Smooth muscle cell of the brain vasculature (primary cell): ENCODE measurements at places on chromosomes 1 and 21.

- peak; percentile 31 for DNase-seq
These were observed 65.8 kb downstream of the AK5 start for GRCh38 chr1:77347646-77348045.

DNA sequence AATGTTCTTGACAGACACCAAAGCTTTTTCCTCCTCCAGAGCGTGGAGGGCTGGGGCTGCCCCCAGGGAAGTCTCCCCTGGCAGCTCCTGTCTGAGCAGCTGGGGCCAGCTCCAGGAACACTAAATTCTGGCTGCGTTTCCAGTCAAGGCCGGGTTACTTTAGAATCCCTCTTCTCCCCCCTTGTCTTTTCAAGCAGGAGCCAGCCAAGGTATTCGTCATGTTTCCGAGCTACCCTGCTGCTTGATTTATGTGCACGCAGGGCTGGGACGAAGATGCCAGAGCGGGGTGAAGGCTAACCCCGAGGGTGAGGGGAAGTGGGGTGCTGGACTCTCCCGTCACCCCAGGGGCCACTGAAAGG is 68.1 kb upstream of the ANGPTL1 start:
- DNase-seq = no peak

DNA sequence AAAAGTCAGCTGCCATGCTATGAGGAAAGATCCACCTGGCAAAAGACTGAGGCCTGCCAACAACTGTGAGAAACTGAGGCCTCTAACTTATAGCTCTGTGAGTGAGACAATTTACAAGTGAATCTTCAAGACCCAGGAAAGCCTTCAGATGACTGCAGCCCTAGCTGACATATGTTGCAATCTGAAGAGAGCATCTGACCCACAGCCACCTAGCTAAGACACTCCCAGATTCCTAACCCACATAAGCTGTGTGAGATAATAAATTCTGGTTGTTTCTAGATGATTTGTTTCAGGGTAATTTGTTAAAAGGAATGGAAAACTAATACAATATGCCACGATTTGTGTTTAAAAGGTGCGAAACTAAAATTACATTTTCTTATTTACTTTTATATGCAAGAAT is 55.1 kb downstream of the HFM1 start:
- no peak for DNase-seq

GRCh38 chr1:204292740-204293139 is 67.0 kb downstream of the PLEKHA6 start:
- DNase-seq = no peak

- peak; percentile 58 for DNase-seq
These were observed 25.7 kb downstream of the PRMT2 start for GRCh38 chr21:46661211-46661625.

DNA sequence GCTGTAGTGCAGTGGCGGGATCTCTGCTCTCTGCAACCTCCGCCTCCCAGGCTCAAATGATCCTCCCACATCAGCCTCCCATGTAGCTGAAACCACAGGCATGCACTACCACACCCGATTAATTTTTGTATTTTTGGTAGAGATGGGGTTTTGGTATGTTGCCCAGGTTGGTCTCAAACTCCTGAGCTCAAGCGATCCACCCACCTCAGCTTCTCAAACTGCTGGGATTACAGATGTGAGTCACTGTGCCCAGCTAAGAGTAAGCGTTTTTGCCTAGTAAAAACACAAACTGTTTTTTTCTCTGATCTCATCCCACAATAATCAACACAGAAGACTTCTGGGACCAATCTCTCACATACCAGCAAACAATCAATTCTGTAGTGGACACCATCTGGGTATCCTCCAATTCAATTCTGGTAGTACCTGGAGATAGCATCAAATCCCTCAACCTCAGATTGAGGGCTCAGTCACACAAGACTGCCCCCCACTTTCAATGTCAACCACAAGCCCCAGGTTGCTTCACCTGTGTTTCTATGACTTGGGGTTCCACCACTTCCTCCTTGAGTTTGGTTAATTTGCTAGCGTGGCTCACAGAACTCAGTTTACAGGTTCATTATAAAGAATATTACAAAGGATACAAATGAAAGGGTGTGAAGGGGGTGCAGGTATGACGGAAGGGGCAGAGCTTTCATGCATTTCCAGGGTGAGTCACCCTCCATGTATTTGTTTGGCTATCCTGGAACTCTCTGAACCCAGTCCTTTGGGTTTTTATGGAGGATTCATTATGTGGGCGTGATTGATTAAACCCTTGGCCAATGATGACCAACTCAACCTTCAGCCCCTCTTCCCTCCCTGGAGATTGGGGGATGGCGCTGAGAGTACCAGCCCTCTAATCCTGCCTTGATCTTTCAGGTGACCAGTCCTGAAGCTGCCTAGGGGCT is 40.0 kb upstream of the RHOU start:
- no peak for DNase-seq

DNA sequence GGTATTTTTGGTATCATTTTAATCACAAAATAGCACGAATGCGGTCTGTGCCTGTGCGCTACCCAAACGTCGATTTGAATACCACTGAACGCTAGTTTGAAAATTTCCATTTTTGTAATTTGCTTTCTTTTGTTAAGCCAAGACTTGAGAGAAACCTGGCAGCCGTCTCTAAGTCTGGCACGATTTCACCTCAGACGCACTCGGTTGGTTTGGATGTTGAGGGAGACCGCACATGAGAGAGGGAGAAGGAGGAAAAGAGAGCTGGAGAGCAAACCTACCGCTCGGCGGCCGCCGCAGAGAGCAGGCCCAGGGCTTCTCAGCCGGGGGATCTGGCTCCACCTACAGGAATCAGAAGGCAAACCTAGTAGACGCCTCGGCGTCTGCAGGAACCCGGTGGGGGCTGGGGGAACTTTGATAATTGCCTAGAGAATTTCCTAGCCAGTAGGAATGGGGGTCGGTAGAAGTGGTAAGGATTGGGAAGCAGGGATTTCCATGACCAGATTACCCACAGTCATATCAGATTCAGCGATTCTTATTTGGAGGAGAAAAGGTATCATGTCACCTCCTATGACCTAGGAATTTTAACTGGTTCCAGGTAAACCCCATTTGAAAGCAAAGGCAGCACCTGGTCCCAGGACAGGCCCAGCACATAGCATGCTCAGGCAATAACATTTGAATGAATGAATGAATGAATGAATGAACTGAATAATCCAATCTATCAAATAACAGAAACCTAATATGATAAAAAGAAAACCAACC is 83.2 kb downstream of the TM2D1 start:
- peak; percentile 7 for DNase-seq

- DNase-seq = no peak
These were observed 19.8 kb downstream of the PLA2G2D start for GRCh38 chr1:20099533-20099932.

DNA sequence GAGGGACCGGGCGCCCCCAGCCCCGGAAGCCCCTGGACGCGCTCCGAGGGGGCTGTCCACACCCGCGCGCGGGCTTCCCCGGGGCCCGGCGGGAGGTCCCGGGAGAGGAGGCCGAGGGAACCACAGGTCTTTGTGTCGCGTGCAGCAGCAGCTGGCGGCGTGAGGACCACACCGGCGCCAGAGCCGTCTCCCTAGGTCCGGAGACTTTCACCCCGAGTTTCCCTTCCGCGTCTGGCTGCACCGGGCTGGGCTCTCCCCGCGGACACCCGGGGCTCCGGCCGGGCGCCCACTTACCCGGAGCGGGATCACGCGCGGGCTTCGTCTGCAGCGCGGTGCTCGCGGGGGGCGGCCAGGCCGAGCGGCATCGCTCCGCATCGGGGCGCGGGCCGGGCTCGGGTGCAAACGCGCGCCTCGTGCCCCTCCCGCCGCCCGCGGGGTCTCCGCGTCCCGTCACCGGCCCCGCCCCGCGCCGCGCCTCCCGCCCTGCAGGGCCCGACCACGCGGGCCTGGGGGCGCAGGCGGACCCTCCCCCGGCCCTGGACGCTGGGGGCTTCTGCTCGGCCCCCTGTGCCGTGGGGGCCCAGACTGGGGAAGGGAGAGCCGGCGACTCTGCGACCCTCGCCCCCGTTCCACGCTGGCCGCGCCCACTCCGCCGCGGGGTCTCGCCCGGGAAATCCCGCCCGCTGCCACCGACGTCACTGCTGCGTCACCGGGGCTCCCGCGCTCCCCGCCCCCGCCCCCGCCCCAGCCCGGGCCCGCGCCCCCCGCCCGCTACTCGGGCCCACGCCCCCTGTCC is at the start of gene GNG4:
GNG4 (minus strand) TSS at position 417 of the 796 bp plus-strand sequence. CDS start 65,946 bp downstream, outside the sequence.
- DNase-seq = no peak

GRCh38 chr1:178501705-178502329 is 5.1 kb upstream of the CLEC20A start:
- peak; percentile 40 for DNase-seq

DNA sequence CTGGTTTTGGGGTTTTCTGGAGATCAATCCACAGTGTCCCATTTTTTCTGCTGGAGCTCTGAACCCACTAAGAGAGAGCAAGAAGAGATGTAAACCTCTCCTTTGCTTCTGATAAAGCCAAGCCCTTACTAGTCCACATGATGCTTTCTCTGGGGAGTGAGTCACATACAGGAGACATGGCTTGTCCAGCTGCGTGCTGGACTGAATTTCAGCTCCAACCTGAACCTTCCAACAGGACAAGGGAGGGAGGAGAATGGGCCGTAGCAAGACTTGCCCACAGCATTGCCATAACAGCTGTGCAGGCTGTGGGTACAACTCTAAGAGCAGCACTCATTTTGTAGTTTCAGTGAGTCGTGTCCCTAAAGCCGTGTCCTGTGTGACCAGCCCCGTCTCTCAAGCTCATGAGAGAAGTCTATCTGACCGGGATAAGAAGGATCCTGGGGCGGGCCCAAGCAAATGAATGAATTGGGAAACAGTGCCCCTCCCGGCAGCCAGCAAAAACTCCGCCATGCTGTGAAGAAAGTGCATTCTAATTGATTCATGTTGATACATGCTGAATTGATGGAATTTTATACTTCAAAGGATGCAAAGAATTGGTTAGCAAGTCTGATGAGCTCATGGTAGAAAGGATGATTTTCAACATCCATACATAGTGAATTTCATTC is 195.2 kb downstream of the GABPA start:
- DNase-seq = no peak

DNA sequence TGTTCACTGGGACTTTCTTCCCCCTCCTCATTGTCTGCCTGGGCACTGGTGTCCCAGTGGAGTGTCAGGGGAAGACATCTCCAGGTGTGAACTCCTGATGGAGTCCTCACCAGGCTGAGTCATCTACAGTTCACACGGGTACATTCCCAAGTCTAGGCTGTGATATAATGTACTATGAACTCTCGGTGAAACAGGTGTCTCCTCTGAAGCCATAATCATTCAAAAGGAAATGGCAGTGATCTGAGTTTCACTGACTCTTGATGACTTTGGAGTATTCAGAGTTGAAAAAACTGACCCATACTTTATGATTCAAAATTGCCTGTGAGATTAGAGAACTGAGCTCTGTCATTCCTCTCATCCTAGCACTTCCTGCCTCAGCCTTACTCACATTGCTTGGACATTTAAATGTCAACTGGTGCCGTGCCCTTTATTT is 9.1 kb downstream of the LAMC2 start:
- no peak for DNase-seq

DNA sequence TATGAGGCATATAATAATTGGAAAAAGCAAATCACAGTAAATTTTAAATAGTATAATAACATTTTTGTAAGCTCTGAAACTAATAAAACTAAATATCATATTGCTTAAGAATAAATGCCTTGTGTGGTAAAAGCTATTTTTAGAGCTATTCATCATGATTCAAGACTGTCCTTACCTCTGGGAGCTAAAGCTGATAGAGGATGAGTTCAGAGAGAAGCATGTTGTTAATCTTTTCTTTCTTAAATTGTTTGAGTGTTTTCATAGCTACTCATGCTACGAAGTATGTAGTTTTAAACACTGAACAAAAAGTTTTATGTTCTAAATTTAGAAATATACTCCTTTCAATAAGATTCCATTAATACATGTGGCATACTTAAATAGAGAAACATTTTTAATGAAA is 30.5 kb downstream of the IFI16 start:
- no peak for DNase-seq

DNA sequence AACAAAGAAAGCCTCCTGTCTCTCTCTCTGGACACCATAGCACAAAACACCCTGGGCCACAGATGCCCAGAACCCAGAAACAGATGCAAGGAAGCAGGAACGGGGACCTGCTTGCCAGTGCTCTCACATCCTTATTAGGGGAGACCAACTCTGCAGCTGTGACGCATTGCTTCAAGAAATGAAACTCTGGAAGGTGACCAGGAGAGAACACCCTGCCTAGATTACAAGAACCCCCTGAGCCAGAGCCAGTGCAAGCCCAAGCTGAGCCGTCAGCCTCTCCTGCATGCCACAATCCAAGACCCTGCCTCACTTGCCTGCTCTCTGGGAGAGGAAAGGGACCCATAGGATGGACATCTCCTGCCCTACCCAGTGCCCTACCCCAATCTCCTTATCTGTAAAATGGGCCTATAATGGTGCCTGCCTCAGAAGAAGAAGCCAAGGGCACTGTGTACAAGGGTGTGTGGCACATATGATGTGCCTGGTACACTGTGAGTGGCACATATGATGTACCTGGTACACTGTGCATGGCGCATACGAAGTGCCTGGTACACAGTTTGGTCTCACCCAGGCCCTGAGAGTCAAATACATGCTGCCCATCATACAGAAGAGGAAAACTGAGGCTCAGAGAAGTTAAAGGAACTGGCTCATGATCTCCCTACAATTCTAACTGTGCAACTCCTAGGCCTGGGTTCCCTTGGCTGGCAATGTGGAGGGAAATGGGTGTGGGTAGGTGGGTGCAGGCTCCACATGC is 16.8 kb upstream of the FAM131C start:
- DNase-seq = no peak

- DNase-seq = no peak
These were observed 90.7 kb downstream of the XCL2 start for GRCh38 chr1:168453056-168453455.

GRCh38 chr21:27154451-27155129 is 187.7 kb upstream of the ADAMTS5 start:
- DNase-seq = no peak

DNA sequence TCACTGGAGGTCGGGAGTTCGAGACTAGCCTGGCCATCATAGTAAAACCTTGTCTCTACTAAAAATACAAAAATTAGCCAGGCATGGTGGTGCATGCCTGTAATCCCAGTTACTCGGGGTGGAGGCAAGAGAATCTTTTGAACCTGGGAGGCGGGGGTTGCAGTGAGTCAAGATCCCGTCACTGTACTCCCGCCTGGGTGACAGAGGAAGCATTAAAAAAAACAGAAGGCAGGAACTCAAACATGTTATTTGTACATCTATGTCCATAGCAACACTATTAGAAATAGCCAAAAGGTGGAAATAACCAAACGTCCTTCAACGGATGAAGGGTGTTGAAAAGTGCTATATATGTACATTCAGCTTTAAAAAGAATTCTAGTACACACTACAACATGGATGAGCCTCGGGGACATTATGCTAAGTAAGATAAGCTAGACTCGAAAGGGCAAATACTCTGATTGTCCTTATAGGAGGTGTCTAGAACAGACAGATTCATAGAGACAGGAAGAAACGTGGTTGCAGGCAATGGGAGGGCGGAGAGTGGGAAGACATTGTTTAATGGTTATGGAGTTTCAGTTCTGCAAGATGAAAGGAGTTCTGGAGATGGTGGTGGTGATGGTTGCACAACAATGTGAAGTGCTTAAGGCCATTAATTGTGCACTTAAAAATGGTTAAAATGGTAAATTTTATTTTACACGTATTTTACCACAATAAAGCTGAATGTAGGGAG is 19.2 kb downstream of the NLRP3 start:
- no peak for DNase-seq
